ENCODE measurements at places on chromosomes 5 and 9. TPM values are rescaled to one million over a fixed set of nuclear protein-coding genes. Genes with fewer than 3 reads are reported as not detected.

HK3 gene
- total RNA-seq = not detected

TBC1D2 gene
- total RNA-seq = 8.6 TPM

OSTF1 gene
- 63.5 TPM for total RNA-seq

GAPT gene
- not detected for total RNA-seq

SLC46A2 gene
- total RNA-seq = not detected

ADRA1B gene
- 0.39 TPM for total RNA-seq

TEX48 gene
- total RNA-seq = not detected

GABRA1 gene
- not detected for total RNA-seq

SHC3 gene
- total RNA-seq = 7.3 TPM

Data from glomerular endothelial cell (primary cell).